ENCODE measurements at places on chromosomes 3 and 15.

GRCh38 chr3:106929081-106929480 is 448.2 kb upstream of the CCDC54 start:
- DNase-seq: no peak

DNA sequence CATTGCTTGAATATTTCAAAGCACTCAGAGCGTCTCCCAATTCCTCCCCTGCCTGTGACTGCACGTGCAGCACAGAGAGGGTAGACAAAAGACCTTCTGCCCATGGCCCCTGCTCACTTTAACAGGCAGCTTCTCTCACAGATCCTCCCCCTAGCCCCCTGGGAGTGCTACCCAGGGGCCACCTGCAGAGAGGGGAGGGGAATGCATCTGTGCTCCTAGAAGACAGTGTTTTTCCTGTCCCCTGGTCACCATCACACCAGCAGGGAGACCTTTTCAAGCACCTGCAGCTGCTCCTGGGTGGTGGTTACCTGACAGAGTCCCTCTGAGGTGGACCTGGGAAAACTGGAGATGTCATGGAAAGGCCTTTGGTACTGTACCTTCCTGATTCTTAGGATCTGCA is 56.7 kb upstream of the PRR23C start:
- DNase-seq: no peak

GRCh38 chr15:89399238-89400115 is 64.9 kb upstream of the POLG start:
- DNase-seq: no peak

DNA sequence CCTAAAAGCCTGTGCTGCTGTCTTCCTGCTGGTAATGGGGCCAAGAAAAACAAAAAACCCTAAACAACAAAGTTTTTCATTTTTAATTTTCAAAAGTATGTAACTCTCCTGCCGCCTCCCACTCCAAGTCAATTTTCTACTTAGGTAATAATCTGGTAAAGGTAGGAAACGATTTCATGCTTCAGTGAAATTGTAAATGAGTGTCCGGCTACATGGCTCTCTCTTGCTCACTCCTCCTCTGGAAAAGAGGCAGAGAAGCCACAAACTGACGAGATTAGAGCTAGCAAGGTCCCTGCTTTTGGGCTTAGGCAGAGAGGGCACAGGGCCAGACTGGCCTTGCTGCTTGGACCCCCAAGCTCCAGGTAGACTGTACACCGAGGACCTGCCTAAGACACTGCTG is 23.5 kb downstream of the KLHL25 start:
- no peak for DNase-seq

- no peak for DNase-seq
These were observed 61.6 kb upstream of the GATA2 start for GRCh38 chr3:128554465-128555097.
